Stimulated activated CD8-positive, alpha-beta memory T cell treated with anti-CD3 and anti-CD28 coated beads, Interleukin-7, amount 100 ng/mL, for 1 hour (primary cell): ENCODE measurements at places on chromosomes 3 and 15.

DNA sequence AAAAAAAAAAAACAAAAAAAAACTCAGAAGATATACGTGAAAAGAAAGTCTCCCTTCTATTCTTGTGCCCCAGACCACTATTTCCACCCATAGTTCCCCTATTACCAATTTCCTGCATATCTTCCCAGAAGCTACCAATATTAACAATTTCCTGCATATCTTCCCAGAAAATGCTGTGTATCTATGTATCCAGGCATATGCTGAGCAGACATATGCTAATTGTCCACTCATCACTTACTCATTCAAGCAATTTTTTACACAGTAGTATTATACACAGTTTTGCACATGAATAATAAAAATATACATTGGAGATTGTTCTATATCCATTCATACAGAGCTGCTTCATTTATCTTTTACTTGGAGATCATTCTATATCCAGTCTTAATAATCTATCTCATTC, 12.6 kb upstream of the SLMAP start:
- no peak for DNase-seq

GRCh38 chr15:96972201-96972600, 641.7 kb downstream of the NR2F2 start:
- no peak for DNase-seq

GRCh38 chr3:20528180-20528770, 342.3 kb upstream of the SGO1 start:
- no peak for DNase-seq

GRCh38 chr3:168049367-168049974, 46.3 kb downstream of the GOLIM4 start:
- DNase-seq, result no peak

- DNase-seq, result no peak
Observed at GRCh38 chr15:70043590-70043989, 54.1 kb downstream of the TLE3 start.

GRCh38 chr15:41925086-41925608, 31.3 kb upstream of the SPTBN5 start:
- DNase-seq, result no peak

- no peak for DNase-seq
Observed at GRCh38 chr3:140530603-140531002, 147.3 kb upstream of the TRIM42 start.
